ENCODE measurements at places on chromosomes 3 and 15.

DNA sequence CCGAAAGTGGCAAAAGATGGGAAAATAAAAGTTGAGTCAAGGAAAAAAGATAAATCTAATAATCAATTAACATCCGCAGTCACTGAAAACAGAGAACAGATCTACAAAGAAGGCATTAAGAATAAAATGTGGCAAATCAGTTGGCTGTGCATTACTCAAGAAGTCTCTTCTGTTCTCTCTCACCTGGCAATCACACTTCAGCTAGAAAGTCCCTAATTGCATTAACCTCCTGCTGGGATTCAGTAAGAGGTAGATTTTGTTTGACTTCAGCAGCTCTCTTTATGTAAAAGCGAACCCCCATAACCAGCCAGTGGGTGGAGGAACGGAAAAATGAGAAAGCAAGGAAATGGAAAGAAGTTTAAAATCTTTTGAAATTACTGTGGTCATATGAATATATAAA is 94.7 kb upstream of the PLXND1 start:
- no peak for DNase-seq

DNA sequence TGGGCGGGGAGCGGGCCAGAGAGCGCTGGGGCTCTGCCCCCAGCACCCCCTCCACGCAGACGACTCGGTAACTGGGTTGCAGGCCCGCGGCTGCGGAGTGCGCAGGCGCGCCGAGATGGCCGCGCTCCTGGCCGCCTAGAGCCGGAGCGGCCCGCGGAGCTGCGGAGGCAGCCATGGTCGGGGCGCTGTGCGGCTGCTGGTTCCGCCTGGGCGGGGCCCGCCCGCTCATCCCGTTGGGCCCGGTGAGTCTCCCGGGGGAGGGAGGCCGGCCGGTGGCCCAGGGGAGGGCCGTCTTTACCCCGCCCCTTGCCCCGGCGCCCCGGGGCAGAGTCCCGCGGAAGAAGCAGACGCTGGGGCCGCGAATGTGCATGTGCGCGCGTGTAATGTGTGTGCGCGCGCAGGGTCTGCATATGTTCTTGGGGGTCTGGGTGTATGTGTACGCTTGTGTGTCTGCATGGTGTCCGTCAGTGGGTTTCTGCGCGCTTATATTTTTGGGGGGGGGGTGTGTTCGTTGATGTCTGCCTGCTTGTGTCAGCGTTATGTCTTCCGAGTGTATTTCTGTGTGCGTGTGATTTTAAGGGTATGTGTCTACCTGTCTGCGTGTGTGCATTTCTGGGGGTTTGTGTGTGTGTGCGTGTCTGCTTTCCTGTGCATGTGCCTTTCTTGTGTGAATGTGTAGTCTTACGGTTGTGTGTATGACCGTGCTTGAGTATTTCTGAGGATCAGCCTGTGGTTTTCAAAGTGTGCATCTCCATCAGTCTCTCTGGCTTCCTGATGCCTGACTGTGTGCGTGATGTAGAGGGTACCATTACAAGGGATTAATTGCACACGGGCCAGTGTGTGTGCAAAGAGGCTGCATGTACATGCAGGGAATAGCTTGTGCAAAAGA is at the start of gene ABHD14A:
ABHD14A (plus strand) TSS at position 102 of the 889 bp plus-strand sequence; CDS start at position 174, 72 bp downstream.
- no peak for DNase-seq

GRCh38 chr15:100879464-100880138 is at the start of gene ALDH1A3:
Gene ALDH1A3 (plus strand): TSS chr15:100879831. CDS start chr15:100879908, 77 bp downstream.
- DNase-seq = no peak

DNA sequence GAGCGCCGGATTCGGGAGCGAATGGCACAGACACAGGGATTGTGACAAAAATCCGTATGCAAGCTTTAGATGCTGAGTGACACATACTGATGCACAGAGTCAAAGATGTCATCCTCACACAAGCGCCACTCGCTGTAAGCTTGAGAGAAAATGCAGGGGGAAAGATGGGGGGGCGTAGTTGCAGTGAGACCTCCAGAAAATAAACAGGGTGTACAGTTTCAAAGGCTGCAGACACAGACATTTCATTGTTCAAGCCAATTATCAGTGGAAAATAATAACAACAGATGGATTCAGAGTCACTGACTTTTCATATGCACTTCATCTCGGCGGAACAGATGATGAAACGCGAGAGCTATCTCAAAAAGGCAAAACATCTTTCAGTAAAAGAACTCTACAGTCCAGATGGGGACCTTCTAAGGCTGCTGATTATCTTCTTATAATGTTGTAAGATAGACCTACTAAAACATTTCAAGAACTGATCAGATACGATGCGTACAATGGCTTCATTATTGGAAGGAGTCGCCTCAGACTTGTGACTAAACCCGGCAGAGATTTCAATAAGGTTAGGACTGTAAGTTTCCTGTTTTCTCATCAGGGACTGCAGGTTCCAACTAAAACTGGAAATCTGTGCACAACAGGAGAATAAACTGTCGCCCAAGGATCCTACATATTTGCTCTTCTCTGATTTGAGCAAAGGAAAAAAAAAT is 275.4 kb downstream of the FOXP1 start:
- DNase-seq = no peak

GRCh38 chr3:37588758-37589157 is 272.9 kb upstream of the CTDSPL start:
- DNase-seq = no peak

GRCh38 chr3:109363634-109364033 is 26.3 kb upstream of the DPPA4 start:
- DNase-seq = no peak

GRCh38 chr3:32399030-32399620 is 7.5 kb downstream of the CMTM7 start:
- no peak for DNase-seq

- no peak for DNase-seq
Measured at GRCh38 chr15:31049682-31050615, 51.6 kb downstream of the TRPM1 start.

DNA sequence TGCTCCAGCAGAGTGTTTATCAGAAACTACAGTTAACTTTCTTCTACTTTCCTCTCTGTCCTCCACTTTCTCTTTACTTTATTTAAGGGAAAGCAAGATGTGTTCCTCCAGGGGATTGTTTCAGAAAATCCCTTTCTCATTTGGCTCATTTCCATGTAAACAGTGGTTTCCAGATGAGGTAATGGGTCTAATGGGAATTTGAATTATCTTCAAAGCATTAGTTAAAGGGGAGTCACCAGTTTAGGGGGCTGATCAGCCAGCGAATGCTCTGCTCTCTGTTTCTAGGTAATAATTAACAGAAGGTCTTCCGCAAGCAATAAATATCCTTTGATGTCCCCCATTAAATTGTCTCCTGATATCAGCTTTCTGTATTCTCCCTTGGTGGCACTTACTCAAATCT is 30.4 kb upstream of the ZNF639 start:
- no peak for DNase-seq

DNA sequence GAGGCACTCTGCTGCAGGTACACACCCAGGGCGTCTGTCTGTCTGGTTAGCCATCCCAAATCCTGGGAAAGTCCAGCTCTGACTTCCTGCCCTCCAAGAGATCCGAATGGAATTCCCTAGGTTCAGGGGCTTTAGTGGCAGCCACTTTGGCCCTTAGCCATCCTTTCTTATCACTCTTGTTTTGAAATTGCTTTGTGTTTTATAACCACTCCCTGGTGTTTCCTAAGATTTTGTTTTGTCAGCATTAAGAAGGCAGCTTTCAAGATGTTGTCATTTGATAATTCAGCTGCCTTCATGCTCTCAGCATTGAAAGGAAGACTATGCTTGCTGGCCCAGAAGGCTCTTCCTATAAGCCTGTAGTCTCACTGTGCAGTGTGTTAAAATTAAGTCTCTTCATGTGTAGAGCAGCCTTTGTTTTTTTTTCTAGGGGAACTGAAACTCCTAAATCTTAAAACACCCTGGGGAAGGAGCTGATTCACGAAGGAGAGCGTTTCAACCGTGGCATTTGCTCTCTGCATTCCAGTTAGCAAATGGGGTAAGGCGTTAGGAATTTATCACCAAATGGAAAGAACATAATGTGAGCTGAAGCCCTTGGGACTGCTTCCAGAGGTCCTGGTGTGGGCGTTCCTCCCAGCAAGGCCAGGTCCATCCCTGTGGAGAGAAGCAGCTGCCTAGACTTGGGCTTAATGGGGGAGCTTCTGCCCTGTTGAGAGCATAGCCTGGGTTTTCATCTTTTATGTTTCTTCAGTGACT is 14.2 kb upstream of the CLEC3B start:
- DNase-seq = peak; percentile 8

DNA sequence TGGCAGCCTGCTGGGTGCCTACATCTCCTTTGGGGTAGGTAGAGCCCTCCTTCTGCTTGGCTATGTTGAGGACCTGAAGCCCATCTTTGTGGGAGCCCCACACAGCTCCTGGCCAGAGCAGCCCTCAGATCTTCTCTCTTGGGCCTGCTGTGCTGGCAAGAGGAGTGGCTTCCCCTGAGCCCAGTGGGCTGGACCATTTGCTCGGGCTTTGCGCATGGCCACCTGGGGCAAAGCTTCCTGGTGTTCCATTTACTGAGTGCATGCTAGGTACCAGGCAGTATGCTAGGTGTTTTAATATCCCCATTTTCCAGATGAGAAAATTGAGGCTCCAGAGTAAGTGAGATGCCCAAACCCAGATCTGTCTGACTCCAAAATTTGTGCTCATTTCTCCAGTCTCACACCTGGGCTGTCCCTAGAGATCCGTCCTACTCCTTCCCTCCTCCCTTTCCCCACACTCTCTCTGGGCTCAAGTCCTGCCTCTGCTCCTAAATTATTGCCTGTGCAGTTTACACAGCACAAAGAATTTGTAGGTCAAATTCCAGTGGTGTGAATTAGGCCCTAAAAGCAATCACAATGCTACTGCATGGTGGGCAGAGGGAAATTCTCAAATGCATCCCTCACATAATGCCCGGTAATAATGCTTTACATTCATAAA is 39.7 kb downstream of the SLC28A1 start:
- DNase-seq = no peak

DNA sequence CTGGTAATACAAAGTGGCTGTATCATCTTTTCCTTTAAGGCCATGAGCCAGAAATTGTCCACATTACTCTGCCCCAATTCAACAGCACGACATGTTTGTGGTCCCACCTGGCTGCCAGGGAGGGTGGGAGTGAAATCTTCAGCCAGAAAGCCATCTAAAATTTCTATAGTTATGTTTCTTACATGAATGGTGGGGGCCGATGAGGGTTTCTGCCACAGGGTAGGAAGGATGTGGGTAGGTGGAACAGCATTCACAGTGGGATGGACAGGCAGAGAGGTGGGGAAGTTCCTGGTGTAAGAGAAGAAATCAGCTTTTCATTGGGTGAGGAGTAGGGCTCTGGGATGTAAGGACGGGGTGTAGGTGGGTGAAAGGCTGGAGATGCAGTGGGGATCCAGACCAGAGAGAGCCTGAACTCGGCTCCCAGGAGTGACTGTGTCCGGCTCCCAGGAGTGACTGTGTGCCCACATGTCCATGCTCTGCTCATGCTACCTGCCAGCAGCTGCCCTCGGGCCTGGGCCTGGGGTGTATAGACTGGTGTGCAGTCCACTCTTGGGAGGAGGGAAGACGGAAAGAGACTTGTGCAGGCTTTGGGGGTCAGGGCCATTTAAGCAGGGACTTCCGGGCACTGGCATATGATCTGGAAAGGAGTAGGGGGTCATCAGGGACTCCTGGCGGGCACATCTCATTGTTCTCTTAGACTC is 3.8 kb upstream of the FBLN2 start:
- no peak for DNase-seq

- no peak for DNase-seq
Measured at GRCh38 chr15:66684136-66684681, 17.8 kb upstream of the SMAD6 start.

- DNase-seq = peak; percentile 87
Measured at GRCh38 chr15:92797168-92798052, 102.7 kb upstream of the CHD2 start.

- no peak for DNase-seq
Measured at GRCh38 chr3:104461431-104461830, 905.3 kb upstream of the ALCAM start.

DNA sequence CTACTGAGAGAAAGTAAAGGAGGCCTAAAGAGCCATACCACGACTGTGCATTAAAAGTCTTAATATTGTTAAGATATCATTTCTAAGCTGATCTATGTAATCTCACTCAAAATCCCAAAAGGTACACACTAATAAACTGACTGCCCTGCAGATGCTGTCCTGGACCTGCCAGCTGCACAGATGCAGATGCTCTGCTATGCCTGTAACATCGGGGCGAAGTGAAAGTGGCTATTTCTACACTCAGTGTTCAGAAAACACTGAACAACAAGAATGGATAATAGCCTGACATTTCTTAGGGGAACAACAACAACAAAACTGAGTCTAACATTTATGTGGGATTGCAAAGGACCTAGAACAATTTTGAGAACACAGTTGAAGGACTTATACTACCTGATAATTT is 31.9 kb downstream of the RAD18 start:
- DNase-seq = no peak

- no peak for DNase-seq
Measured at GRCh38 chr15:41483115-41483514, 10.6 kb upstream of the ITPKA start.

GRCh38 chr15:98713585-98714001 is 65.3 kb downstream of the IGF1R start:
- no peak for DNase-seq

- peak; percentile 60 for DNase-seq
Measured at GRCh38 chr15:60520825-60521368, 42.0 kb upstream of the ICE2 start.

DNA sequence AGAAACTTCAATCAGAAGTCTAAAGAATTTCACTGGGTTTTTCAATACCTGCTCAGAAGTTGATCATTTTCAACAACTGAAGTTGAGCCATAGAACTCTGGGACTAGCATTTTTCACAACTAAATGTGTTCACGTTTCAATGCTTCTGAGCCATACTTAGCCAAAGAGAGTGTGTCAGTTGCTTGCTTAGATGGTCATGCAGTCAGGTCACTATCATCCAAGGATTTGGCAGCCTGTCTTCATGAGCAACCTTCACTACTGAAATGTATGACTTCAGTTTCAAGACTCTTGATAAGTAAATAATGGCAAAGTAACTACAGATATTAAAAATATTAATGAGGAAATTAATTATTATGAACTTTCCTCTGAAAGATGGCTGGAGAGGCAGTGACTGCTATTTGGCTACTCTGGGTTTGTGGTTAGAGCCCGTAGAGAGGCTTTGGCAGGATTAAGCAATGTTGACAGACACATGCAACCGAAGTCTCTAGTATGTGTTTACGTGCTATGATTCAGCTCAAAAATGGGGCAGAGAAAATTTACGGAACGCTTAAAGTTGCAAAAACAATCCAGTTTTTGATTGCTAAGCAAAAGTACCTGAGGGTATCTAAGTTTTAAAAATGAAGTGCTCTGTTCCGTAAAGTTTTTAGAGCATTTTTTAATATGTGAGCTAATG is 133.8 kb downstream of the GMNC start:
- no peak for DNase-seq

DNA sequence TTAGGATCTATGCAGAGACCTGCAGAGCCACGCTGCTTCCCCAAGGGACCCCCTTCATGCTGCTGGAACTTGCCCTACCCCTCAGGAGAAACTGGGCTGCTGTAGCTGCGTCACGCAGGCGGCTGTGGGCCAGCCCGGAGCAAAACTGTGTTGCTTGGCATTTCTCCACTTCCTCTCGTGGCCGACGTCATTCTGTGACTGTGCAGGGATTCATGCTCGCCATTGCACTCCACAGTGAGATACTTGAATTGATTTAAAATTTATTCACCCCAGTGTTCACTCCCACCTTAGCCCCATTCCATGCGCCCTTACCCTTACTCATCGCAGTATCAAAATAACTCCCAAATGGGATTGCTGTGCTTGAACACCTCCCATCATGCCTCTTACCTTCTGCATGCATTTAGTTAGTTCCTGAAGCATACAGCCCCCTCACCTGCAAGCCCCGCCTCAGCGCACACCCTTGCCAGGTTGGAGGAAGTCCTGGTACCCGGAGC is 45.7 kb downstream of the TMEM44 start:
- DNase-seq = no peak

- no peak for DNase-seq
Measured at GRCh38 chr3:12830785-12831156, 10.6 kb downstream of the RPL32 start.

GRCh38 chr3:87041191-87041590 is 50.2 kb upstream of the VGLL3 start:
- no peak for DNase-seq
